ENCODE measurements at places on chromosomes 12 and 14.
A peak's percentile ranks its signal among the peaks of the same experiment; 100 is the strongest.

GRCh38 chr14:39381366-39381765 is 50.9 kb downstream of the FBXO33 start:
- DNase-seq, result no peak

DNA sequence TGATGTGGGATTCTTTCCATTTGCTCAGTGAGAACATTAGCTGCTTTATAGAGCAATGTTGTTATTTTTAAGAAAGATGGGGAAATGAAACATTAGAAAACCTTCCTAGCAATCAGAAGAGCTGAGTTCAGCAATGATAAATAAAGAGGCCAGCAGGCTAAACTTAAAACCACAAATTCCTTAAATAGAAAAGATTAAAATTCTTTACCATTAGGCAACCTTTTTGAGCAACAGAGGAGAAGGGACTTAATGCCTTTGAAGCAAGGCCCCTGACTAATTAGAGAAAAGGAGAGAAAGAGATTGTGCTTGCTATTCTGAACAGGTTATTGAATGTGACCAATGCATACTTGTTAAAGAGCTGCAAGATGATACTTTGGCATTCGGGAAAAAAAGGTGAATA is 160.8 kb upstream of the LMO3 start:
- DNase-seq, result no peak

DNA sequence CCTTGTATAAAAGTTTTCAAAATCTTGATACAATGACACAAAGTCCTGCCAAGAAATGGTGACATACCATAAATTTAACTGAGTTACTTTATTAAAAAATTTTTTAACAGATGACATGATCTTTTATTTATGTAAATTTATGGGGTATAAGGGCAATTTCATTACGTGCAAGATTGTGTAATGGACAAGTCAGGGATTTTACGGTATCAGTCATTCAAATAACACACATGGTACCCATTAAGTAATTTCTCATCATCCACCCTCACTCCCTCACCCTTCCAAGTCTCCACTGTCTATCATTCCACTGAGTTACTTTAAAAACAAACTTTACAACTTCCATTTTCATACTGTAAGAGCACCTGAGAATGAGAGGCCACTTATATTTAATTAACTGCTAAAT is 37.4 kb downstream of the SPTLC2 start:
- no peak for DNase-seq

GRCh38 chr12:115473257-115473956 is 789.4 kb upstream of the TBX3 start:
- no peak for DNase-seq

GRCh38 chr12:6606331-6607131 is 648 bp downstream of the CHD4 start:
- peak; percentile 37 for DNase-seq

DNA sequence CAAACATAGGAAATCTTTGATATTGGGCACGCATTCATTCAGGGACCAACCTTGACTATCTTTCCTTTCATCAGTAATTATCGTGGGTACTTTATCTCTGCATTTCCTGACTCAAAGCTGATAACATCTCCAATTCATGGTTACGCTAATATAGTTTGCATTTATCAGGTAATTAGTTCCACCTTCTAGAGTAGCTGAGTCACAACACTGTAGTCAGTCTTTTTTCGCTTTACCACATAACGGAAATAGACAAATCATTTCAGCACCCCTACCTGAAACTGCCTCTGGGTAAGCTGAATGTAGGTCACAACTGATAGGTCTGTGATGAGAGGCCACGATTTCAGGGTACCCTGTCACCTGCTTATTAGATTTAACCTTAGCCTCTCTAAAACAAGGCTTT is 36.7 kb upstream of the IL22 start:
- DNase-seq, result no peak

GRCh38 chr14:65574611-65575010 is 162.1 kb downstream of the FUT8 start:
- DNase-seq, result no peak

DNA sequence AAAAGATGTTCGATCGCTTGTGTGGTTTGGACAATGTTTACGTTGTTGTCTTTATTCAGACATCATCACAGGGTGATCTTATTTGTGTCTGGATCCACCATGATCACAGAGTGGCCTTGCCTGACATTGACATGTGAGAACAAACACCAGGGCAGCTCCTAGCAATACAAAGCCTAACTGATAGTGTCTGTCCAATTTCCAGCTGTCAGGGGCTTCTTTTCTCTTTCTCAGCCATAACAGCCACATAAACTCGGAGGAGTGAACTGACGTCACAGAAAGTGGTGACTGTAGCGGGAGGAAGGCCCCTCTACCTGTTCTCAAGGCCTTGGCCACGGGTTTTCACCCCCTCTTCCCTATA is 5.8 kb upstream of the SLC6A13 start:
- DNase-seq, result no peak

DNA sequence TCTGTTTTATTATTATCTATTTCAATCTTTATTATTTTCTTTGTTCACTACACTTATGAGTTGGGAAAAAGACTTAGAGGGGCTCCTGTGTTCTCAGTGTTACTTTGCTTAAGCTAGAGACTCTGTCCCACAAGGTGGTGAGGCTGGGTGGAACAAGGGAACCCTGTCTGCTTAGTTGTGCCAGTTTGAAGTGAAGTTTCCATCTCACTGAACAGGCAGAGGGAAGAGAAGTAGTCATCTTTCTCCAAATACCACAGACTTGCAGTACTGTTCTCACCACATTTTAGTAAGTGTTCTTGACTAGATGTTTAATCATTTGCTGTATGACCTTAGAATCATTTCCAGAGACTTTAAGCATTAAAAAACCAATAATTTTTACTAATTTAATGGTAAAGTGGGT is 195.7 kb upstream of the NEDD1 start:
- DNase-seq, result no peak

DNA sequence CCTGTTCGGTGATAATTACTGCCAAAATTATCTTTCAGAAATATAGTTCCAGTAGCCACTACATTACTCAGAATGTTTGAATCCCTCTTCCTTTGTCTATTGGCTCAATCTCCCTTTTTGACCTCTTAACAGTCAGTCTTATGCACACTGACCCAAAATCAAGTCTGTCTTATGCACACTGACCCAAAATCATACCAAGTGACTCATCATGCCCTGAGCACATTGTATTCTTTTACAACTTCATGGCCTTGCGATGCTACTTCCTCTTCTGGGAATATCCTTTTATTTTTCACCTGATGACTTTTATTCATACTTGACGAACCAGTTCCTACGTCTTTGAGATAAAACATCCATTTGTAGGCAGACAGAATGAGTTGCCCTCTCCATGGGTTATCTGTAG is 182.3 kb downstream of the NPAS3 start:
- DNase-seq, result no peak

- DNase-seq, result no peak
Observed at GRCh38 chr14:30420515-30420914, 138.4 kb upstream of the G2E3 start.

Data from stimulated activated CD4-positive, alpha-beta T cell treated with anti-CD3 and anti-CD28 coated beads, Interleukin-15, amount 100 ng/mL, for 1 hour (primary cell).